ENCODE measurements at places on chromosomes 2 and 18.

- no peak for DNase-seq
Observed at GRCh38 chr2:179237209-179237946, 27.3 kb downstream of the SESTD1 start.

DNA sequence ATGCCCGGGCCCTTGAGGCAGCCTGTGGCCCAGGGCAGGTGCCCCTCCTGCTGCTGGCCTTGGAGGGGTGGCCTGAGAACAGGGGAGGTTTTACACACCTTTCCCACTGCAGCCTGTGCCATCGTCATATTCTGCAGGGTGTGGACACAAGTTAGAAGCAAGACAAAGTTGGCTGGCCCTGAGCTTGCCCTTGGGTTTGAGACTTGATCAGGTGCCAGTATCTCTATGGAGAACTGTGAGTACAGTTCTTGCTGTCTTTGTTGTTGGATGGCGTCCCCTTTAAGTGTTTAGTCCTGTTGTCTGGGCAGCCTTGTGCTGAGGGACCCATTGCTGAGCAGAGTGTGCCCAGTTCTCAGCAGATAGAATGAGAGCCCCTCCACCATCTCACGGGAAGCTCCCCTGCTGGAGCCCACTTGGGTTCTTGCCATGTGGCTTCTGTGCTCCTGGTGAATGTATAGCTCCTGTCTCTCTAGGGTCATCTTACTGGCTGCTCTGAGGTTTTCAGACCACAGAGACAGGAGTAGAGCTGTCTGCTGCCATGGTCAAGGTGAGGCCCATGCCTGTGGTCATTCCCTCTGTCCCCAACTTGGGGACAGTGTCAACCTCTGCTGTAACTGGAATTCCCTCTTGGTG lies 115.9 kb downstream of the SH3RF3 start:
- DNase-seq, result no peak

GRCh38 chr2:109139002-109139401 lies 10.0 kb downstream of the SH3RF3 start:
- DNase-seq, result no peak

DNA sequence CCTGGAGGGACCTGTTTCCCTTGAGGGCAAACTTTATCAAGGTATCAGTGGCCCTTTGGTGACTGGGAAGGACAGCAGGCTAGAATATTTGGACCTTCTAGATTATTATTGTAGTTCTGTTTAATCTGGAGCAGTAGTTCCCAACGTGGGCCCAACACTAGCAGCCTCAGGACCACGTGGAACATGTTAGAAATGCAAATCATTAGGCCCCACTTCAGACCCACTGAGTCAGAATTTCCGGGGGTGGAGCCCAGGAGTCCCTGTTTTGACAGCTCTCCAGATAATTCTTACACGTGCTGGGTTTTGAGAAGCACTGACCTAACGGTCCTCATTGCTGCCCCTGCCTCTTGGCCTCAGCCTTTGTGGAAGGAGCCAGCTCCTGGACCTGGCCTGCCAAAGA lies 25.5 kb upstream of the DYNC2LI1 start:
- DNase-seq, result no peak

DNA sequence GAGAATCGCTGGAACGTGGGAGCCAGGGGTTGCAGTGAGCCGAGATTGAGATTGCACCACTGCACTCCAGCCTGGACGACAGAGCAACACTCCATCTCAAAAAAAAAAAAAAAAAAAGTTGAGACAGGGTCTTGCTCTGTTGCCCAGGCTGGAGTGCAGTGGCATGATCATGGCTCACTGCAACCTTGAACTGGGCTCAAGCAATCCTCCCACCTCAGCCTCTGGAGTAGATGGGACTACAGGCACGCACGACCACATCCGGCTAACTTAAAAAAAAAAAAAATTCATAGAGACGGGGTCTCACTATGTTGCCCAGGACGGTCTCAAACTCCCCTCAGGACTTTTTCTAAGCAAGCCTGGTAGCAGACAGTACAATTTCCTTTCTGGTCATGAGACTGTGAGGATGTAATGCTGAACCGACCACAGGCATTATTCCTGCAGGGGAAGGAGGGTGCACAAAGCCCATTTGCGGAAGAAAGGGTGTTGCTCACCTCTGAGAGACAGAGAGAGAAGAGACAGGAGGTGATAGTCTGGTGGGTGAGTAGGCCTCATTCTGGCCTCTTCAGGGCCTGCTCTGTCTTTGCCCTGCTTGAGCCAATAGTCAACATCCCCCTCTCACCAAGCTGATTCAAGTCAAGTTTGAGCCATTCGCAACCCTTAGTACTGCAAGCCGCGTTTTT lies 205.3 kb downstream of the ZFP36L2 start:
- DNase-seq, result no peak

GRCh38 chr2:63334910-63335309 lies 253.4 kb downstream of the WDPCP start:
- no peak for DNase-seq

- peak; percentile 6 for DNase-seq
Observed at GRCh38 chr2:147600223-147600622, 244.6 kb upstream of the ACVR2A start.

GRCh38 chr2:111208639-111209038 lies 87.9 kb downstream of the BCL2L11 start:
- no peak for DNase-seq

DNA sequence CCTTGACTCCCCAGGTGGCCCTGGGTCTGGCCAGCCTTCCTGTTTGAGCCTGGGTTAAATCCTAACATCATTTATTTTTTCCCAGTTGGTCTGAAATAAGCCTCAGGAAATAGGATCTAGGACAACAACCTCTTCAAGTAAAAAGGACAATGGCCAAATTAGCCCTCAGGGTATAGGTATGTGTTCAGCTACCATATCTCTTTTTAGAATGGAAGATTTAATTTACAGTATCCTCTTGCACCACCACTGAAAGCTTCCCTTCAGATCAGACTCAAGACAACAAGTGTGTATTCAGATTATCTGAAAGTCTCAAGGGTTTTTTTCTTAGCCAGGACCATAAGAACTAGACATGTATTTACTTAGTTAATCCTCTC lies 61.6 kb upstream of the CXCR4 start:
- no peak for DNase-seq

GRCh38 chr18:75827751-75828287 lies 400.3 kb upstream of the SMIM21 start:
- DNase-seq, result no peak

GRCh38 chr2:128420776-128421175 lies 102.1 kb upstream of the HS6ST1 start:
- no peak for DNase-seq

GRCh38 chr18:37253394-37254235 lies 312.0 kb downstream of the CELF4 start:
- peak; percentile 9 for DNase-seq

GRCh38 chr2:42261518-42262195 lies 92.5 kb downstream of the EML4 start:
- DNase-seq, result no peak

GRCh38 chr2:25376750-25377621 lies 35.3 kb upstream of the DNMT3A start:
- peak; percentile 95 for DNase-seq

- DNase-seq, result peak; percentile 30
Observed at GRCh38 chr2:225233234-225233633, 166.3 kb upstream of the NYAP2 start.

DNA sequence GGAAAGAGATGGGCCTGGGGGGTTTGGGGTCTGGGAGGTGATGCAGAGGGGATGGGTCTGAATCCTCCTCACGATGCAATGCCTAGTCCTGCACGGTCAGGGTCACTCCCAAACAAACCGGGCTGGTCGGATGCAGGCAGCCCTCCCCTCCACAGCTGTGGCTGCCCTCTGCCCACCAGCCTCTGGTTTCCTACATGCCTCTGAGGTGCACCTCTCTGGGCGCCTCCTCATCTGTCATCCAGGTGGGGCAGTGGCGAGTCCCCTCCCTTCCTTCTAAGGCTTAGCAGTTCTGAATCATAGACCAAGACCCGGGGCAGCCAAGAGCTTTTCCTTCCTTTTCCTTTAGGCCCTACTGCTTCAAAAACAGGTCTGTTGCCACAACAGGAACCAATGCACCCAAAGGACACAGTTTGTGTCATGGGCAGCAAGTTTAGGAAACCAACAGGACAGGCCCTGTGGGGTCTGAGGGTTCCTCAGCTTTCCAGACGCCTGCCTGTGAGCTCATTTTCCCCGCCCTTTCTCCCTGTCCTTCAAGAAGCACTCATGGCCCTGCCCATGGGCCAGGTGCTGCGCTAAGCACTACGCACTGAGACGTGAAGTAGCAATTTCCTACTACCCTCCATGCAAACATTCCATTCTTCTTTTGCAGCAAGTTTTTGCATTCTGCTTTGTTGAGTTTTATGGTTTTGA lies 6.5 kb upstream of the MAL start:
- peak; percentile 27 for DNase-seq

GRCh38 chr2:109089602-109090300 lies 39.3 kb upstream of the SH3RF3 start:
- no peak for DNase-seq

GRCh38 chr2:95277246-95277906 lies 3.1 kb downstream of the PROM2 start:
- peak; percentile 38 for DNase-seq

DNA sequence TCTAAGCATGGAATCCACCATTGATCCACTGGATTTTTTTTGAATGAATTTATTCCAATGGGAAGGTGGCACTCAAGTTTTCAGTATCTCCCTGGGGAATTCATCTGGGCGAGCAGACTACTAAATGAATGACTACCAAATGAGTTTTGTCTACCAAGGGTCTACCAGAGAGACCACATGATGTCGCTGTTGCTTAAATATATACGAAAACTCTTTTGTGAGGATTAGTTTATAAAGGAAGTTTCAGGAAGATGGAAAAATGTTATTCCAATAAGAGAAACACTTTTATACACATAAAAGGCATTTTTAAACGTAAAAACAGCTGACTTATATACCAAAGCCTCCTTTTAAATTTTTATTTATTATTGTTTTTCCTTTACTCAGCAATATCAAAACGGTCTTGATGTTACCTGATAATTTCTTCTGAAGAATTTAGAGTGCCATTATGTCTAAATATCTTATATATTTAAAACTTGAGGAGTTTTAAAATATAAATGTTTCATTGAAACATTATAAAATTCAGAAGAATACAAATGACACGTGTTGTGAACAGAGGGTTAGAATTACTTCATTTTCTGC lies 139.7 kb downstream of the HRH4 start:
- peak; percentile 57 for DNase-seq

DNA sequence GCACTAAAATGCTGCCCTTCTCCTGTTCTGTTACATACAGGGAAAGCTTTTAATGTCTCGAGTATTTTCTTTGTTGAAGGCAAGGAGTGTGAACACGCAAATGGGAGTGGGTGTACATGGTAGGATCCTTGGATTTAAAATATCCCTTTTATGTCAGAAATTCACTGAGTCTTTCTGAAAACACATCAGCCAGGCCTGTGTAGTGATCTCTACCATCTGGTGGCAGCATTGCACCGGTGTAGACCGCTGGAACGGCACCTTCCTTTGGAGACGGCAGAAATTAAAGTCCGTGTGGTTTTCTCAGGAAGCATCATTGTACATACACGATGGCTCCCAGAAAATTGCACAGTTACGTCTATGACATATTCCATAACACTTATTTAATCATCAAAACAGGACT lies 515.8 kb downstream of the GALR1 start:
- DNase-seq, result peak; percentile 24

- DNase-seq, result no peak
Observed at GRCh38 chr2:37656512-37657423, 14.7 kb downstream of the CDC42EP3 start.

DNA sequence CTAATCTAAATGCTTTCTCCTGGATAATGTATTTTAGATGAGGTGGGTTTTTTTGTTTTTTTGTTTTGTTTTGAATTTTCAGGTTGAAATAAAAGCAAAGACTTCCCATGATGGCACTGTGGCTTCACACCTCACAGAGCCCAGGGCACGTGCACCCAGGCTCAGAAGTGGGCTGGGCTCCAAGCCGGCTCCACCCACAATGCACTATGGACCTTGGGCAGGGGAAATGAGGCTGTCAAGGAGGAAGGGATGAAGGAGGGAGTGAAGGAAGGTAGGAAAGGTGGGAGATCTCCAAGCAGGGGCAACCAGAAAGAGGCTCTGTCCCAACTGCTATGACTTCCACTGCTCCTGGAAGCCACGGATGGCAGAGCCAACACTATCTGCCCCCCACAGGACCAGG lies 60.4 kb downstream of the BIN1 start:
- no peak for DNase-seq

- DNase-seq, result peak; percentile 82
Observed at GRCh38 chr2:217331523-217332416, 471.9 kb upstream of the TNP1 start.

GRCh38 chr2:1647417-1648240 lies 96.7 kb downstream of the PXDN start:
- DNase-seq, result no peak

DNA sequence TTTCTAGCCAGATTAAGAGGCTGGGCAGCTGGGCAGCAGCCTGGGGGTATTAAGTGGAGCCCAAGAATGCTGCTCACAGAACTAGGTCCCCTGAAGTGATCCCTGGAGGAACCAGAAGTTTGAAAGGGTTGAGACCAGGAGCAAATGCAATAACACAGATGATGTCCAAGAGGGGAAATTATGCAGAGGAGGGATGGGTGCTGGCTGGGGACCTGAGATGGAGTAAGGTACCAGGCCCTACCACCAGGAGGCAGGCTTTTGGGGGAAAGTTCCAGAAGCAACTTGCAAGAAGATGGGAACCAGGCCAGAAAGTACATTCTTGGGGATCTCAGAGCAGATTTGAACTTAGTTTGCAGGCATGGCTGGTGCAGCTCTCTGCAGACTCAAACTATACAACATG lies 175.1 kb downstream of the NCK2 start:
- peak; percentile 48 for DNase-seq

GRCh38 chr2:73107211-73107926 lies 5.4 kb downstream of the RAB11FIP5 start:
- DNase-seq, result no peak

DNA sequence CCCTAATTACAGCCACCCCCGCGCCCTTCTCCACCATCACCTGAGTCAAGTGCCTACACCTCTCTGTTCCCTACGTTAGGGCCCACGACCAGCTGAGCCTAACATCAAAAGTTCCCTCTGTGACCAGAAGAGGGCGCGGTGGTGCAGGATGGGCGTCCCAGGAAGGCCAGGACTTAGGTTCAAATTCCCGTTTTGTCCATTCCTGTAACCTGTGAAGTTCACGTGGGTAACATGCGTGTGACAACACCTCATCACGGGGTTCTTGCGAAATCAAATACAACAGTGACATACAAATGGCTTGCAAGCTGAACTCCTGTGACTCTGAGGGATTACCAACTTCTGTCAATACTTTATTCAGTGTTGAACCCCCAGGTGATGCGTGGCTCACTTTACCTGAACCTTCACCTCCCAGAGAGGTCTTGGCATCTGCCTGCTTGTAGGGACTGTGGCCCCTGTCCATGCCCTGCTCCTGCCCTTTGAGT lies 207.9 kb downstream of the ARL4C start:
- peak; percentile 65 for DNase-seq

DNA sequence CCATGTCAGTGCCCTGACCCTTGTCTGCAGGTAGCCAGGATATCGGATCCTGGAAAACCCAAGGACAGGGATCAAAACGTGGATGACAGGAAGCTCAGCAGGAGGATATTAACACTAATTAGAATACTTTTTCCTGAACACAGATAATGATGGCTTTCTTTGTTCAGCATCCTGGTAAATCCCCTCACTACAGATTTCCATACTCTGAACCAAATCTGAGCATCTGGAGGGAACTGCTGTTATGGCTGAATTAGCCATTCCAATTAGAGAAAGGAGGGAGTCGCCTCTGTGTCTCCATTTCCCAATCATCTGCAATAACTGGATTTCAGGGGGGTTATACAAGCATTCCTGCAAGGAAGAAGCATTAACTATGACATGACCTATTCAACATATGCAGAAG lies 24.4 kb downstream of the CXCR4 start:
- DNase-seq, result no peak
